ENCODE measurements at places on chromosomes 3 and 15. TPM values are rescaled to one million over a fixed set of nuclear protein-coding genes. Genes with fewer than 3 reads are reported as not detected.
A peak's percentile ranks its signal among the peaks of the same experiment; 100 is the strongest.

DNA sequence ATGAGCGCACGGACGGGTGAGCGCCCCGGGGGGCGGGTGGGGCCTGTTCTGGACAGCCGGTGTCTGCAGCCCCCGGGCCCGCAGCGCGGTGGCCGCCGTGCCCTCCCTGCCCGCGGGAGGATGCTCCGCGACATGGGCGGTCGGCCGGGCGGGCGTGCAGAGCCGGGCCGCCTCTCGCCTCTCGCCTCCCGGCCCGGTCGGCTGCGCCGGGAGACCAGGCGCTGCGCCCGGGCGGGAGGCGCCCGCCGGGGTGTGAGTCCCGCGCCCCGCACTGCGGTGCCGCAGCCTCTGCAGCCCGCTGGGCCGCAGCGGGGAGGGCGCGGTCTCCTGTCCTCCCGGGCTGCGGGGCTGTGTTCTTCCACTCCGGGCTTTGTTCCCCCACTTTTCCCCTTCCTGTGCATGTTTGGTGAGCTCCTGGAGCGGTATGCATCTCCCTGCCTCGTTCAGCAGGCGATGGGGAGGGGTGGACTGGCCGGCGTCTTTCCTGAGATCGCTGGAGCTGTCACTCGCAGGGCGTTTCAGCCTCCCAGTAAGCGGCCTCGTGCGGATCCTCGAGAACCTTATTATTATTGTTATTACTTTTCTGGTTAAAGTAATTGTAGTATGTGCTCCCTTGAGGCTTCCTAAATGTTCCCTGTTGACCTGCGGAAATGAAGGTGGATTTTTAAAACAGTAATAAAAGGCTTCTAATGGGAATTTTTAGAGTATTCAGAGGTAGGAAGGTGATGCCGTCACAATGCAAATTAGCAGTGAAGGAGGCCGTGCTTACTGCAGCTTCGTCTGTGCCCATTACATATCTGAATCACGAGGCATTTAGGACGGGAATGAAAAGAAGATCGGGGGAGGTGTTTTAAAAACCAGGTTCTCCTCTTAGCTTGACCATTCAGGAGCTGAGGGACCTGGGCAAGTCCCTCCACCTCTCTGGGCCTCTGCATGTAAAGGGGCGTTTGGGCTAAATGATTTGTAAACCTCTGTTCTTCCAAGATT is 593 bp downstream of the TMOD2 start:
- peak; percentile 36 for DNase-seq

GRCh38 chr15:31171731-31172130 is 70.2 kb upstream of the TRPM1 start:
- no peak for DNase-seq

GRCh38 chr3:71111784-71112440 is 471.6 kb downstream of the FOXP1 start:
- no peak for DNase-seq

GRCh38 chr3:45204136-45204535 is 22.0 kb downstream of the TMEM158 start:
- no peak for DNase-seq

- no peak for DNase-seq
Measured at GRCh38 chr3:87798567-87798947, 260.2 kb downstream of the CGGBP1 start.

The ALDH1L1 gene
- 0.49 TPM for total RNA-seq

The DIS3L gene
- 56.3 TPM for total RNA-seq

DNA sequence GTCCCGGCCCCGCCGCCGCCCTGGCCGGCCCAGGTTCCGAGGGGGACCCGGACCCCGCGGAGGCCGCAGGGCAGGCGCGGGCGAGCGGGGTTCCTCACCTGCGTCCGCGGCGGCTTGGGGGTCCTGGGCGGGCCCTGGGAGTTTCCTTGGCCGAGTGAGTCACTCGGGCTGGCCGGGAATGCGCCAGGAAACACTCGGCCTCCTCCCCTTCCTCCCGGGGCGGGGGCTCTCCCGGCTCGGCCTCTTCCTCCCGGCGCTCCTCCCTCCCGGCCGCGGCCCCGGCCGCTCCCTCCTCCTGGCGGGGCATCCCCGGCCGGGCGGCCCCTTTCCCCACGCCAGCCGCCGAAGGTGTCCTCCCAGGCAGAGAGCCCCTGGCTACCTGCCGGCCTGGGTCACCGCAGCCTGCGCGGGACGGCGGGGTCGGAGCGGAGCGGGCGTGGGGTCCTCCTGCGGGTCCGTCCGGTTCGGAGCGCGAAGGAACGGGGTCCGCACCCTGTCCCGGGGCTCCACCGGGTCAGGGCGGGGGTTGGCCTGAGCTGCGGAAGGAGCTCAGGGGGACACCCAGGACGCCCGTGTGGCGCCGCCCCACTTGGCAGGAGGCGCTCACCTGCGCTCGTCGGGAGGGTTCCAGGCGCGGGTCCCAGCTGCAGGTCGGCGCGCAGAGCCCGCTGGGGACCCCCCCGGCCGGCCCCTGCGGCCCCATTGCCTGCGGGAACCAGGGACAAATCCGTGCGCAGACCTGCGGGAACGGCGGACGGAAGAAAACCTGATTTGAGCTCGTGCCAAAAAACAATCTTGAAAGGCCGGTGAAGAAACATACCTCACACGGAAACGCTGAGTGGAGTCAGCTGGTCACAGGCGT is at the start of gene CYFIP1:
TSS of gene CYFIP1 (minus strand) at position 180 of the 862 bp plus-strand sequence. CDS start 33,083 bp downstream, outside the sequence.
- peak; percentile 63 for DNase-seq

The TNNC1 gene
- 0.45 TPM for total RNA-seq

DNA sequence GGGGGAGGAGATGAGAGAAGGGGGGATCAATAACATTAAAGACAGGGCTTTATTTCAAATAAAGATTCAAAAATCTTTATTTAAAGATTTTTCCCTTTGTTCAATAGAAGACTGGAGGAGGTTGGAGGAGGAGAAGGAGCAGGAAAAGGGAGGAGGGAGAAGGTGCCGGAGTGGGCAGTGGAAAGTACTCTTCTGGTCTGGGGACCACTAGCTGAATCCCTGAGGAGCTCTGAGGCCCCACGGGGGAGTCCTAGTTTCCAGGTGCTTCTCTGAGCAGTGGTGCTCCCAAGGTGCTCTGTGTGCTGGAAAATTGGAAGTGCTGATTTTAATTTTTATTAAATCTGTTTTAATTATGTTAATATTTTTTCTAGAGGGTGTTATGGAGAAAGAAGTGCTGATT is 19.4 kb upstream of the SEMA4B start:
- no peak for DNase-seq

The ZNF80 gene
- not detected for total RNA-seq

The SST gene
- total RNA-seq = 4.6 TPM

The TMOD3 gene
- total RNA-seq = 29.3 TPM

DNA sequence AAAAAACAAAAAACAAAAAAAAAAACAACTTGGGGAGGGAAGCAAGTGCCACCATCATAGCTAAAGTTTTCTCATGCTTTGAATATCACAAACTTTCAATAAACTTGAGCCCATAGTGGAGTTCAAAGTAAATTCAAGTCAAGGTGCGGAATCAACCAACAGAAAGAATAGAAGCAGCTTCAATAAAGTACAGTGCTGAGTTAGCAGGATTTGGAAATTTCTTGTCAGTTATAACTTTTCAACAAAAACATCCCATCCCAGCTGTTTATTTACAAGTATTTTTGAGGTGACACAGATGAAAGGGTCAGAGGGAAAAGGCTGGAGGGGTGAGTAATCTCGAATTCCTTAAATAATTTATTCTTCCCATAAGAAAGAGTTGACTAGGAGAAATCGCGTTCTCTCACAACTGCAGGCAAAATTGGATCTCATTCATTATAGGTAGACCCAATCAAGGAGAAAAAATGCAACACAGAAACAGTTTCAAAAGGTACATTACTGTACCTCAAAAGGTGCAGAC is 477.4 kb upstream of the RASGRP1 start:
- DNase-seq = no peak

DNA sequence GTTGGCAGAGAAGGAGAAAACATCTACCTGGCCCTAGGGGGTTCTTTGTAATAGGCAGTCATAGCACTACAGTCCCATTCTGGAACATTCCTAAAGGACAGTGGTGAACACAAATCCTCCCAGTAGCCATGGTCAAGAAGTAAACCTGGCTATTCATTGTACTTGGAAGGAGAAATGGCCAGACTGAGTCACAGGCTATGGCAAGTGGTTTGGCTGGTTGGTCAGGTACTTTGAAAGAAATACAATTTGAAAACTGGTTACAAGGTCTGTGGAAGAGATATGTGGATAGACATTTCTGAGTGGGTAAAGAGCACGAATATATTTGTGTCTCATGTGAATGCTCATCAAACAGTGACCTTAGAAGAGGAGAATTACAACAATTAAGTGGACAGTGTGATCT is 33.0 kb upstream of the FAN1 start:
- DNase-seq = no peak

DNA sequence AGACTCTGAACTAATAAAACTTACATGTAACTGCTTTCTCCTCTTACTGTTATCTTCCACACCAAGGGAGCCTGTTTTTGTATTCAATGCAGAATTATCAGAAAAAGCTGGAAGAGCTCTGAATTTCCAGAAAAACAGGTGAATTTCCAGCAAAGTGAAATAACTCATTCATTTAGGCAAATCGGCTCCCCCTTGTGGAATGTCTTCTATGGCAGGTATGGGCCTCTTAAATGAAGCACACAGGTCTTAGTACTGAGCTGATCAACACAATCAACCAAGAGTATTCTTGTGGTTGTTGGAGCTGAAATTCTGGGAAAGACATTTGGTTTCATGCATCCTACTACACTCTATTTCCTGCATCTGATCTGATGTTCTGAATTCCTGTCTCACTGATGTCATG is 31.0 kb upstream of the PTPRG start:
- DNase-seq = no peak

DNA sequence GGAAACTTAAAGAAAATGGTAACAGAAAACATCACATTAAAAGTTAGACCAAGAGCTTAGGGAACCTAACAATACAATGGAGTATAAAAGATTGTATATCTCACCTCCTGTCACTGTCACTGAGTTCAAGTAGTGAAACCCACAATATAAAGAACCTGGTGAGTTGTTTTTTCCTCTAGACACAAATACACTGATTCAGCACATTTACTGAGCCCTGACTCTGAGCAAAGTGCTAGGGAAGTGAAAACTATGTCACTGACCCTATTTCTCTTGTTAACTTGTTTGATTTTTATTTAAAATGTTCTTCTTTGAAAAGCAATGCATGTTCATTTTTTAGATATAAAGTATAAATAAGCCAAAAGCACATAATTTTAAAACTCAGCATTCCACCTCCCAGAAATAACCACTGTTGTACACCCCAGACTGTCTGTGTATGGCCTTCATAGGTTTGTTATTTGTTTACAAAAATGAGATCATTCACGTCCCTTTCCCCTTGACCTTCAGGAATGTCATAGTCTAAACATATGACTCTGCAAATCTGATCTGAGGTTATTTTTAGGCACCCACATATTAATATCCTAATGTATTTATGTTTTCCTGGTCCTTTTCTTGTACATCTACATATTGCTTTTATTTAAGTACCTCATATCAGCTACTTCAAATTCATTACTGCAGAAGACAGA is 69.2 kb upstream of the CSTA start:
- no peak for DNase-seq

The ARPP21 gene
- total RNA-seq = 0.12 TPM

The GRM7 gene
- 1.5 TPM for total RNA-seq

DNA sequence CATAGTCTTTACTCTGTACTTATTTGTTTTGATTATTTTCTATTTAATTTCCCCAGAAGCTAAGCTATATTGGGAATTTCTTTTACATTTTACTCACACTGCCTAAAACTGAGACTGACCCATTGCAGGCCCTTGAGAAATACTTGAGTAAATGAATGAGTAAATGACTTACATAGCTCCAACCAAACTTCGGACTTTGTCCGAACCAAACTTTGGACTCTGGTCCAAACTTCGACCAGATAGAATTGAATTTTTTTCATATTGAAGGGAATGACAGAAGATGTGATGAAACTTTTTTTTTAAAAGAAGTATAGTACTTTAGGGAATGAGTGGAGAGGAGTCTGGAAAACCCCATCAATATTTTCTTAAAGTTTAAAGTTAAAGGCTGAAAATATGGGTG is 75.6 kb upstream of the MYRIP start:
- no peak for DNase-seq

- no peak for DNase-seq
Measured at GRCh38 chr15:39183164-39183881, 397.6 kb upstream of the THBS1 start.

DNA sequence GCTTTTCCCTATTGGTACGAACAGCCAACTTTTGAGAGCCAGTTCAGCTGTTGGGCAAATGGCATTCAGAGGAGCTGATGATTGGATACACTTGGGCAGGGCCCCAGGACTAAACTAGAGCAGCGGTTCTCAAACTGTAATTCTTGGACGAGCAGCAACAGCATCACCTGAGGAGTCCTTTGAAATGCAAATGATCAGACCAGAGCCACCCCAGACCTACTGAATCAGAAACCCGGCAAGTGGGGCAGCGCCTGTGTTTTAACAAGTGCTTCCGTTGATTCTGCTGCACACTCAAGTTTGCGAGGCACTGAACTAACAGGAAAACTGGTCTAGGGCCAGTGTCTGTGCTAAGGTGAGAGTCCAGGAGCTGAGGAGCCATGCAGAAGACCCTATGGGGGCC is 239.7 kb downstream of the UACA start:
- DNase-seq = no peak

- DNase-seq = no peak
Measured at GRCh38 chr3:51559411-51559888, 20.9 kb downstream of the RAD54L2 start.

DNA sequence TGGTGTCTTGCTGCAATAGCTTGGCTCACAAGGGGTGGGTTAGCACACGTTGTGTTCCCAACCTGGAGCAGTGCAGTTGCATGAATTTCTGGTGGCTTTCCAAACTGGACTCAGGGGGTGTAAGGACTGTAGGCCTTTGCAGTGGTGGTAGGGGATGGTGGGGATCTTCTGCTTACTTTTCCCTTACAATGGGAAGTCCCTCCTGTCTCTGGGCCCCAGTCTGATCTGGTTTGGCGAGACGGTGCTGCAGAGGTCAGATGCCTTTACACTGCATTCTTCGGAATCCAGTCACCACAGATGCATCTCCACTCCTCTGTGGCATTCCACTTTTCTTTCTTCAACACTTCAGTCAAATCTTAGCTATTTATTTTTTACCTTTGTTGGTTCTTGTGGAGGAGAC is 132.1 kb downstream of the DOCK3 start:
- no peak for DNase-seq

DNA sequence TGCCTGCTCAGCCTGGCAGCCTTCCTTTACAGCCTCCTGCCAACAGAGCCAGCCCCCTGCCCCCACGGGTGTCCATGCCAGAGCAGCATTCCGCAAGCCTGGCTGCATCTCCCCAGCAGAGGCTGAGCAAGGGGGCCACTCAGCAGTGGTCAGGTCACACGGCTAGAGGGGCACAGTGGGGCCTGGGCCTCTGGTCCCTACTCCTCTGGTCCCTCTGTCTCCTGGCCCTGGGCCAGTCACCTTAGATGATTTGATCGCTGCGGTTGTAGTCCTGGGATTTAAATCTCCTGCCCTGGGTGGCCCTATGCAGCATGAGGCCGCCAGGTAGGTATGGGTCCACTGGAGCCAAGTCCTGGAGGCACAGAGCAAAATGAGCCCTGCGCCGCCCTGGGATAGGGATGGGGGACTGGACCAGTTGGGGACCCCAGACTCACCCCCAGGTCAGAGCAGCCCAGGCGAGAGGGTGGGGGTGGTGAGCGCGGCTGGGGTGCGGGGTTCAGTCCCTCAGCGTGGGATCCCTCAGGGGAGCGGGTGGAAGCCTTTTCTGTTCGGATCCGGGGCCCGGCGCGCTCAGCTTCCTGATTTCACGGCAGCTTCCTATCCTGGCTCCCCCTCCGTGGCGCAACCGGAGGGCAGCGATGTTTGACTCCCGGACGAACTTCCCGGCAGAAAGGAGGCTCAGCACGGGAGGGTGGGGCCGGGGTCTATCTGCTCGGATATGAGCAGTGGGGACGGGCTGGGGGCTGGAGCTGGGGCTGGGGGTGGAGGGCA is at the start of gene ZBTB47:
TSS of gene ZBTB47 (plus strand) at position 138 of the 771 bp plus-strand sequence. CDS start 4,659 bp downstream, outside the sequence.
- no peak for DNase-seq

The C3orf20 gene
- not detected for total RNA-seq

The ATP13A4 gene
- 0.30 TPM for total RNA-seq

All from neural crest cell (in vitro differentiated cells).